CD8-positive, alpha-beta T cell (primary cell): ENCODE measurements at places on chromosomes 13 and 19. TPM values are rescaled to one million over a fixed set of nuclear protein-coding genes. Genes with fewer than 3 reads are reported as not detected.

The NMRK2 gene
- not detected for total RNA-seq

The ERCC1 gene
- 28.7 TPM for total RNA-seq

The CEACAM6 gene
- total RNA-seq: not detected

The TYROBP gene
- total RNA-seq: 6.2 TPM

The KCNRG gene
- total RNA-seq: not detected

The CBY2 gene
- not detected for total RNA-seq

The FAM98C gene
- total RNA-seq: 29.3 TPM

The FAAP24 gene
- 1.2 TPM for total RNA-seq

The ZIC2 gene
- total RNA-seq: not detected

The SYNE4 gene
- total RNA-seq: 2.1 TPM

The KPNA3 gene
- total RNA-seq: 22.3 TPM

The ZNF208 gene
- 1.1 TPM for total RNA-seq

The SLITRK5 gene
- total RNA-seq: not detected

The ACTMAP gene
- 3.8 TPM for total RNA-seq

The TLE6 gene
- total RNA-seq: not detected

The CD33 gene
- not detected for total RNA-seq

The POLRMT gene
- 53.7 TPM for total RNA-seq

The ZNF227 gene
- total RNA-seq: 22.6 TPM

The CYP2A7 gene
- not detected for total RNA-seq

The CCNA1 gene
- not detected for total RNA-seq

The KCTD15 gene
- 0.14 TPM for total RNA-seq

The NLRP7 gene
- total RNA-seq: not detected

The CYP4F8 gene
- total RNA-seq: not detected

The TNFRSF19 gene
- total RNA-seq: not detected

The CCL25 gene
- total RNA-seq: not detected
